ENCODE measurements at places on chromosomes 7 and 10.

DNA sequence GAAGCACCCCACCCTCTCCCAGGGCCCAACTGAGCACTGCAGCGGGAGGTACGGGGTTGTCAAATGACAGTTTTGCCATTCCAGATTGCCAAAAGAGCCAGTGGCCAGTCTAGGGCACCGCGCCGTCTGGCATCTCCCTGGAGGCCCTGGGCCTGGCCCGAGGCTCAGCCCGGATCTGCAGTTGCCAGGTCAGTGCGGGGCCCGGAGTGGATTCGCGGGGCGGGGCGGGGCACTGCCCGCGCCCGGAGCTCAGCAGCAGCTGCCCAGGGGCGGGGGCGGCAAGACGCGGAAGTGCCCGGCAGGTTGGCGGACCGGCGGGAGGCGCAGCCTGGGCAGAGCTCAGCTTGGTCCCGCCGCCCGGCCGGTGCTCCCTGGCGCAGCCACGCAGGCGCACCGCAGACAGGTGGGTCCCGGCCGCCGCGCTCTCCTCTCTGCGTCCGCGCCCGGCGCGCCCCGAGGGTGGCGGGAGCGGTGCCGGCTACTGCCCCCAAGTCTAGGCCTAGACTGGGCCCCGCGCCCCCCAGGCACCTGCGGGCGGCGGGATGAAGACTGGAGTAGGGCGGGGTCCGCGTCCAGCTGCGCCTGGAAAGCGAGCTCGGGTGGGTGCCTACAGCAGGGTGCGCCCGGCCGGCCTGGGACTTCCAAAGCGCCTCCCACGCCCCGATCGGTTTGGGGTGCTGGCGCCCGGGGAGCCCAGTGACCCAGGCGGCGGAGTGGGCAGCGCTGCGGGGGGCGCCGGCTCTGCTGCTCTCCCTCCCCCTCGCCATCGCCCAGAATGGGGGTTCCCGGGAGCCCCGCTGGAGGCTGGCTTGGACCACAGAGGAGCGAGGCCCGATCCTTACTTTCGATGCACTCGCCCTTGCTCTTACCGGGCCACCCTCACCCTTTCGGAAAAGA lies at the start of gene IRF5:
TSS of gene IRF5 (plus strand) at position 281 of the 897 bp plus-strand sequence. CDS start 4,155 bp downstream, outside the sequence.
- peak; percentile 34 for DNase-seq

DNA sequence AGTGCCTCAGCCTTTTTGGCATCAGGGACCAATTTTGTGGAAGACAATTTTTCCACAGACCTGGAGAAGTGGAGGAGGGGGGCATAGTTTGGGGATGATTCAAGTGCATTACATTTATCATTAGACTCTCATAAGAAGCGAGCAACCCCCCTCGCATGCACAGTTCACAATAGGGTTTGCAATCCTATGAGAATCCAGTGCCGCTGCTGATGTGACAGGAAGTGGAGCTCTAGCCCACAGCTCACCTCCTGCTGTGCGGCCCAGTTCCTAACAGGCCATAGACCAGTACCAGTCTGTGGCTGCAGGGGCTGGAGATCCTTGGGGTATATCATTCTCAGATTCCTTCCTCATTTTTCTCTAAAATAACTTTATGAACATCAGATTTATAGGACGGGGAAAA lies 50.8 kb downstream of the ATAD1 start:
- DNase-seq = no peak

- no peak for DNase-seq
These were observed 19.9 kb upstream of the HOXA13 start for GRCh38 chr7:27219821-27220220.

GRCh38 chr7:103875718-103876117 lies 113.7 kb downstream of the RELN start:
- no peak for DNase-seq

GRCh38 chr10:49596493-49596809 lies 13.7 kb upstream of the SLC18A3 start:
- no peak for DNase-seq

GRCh38 chr10:128539510-128540127 lies 413.4 kb upstream of the MKI67 start:
- DNase-seq = no peak

- DNase-seq = no peak
These were observed 42.5 kb upstream of the LCOR start for GRCh38 chr10:96789571-96790108.

DNA sequence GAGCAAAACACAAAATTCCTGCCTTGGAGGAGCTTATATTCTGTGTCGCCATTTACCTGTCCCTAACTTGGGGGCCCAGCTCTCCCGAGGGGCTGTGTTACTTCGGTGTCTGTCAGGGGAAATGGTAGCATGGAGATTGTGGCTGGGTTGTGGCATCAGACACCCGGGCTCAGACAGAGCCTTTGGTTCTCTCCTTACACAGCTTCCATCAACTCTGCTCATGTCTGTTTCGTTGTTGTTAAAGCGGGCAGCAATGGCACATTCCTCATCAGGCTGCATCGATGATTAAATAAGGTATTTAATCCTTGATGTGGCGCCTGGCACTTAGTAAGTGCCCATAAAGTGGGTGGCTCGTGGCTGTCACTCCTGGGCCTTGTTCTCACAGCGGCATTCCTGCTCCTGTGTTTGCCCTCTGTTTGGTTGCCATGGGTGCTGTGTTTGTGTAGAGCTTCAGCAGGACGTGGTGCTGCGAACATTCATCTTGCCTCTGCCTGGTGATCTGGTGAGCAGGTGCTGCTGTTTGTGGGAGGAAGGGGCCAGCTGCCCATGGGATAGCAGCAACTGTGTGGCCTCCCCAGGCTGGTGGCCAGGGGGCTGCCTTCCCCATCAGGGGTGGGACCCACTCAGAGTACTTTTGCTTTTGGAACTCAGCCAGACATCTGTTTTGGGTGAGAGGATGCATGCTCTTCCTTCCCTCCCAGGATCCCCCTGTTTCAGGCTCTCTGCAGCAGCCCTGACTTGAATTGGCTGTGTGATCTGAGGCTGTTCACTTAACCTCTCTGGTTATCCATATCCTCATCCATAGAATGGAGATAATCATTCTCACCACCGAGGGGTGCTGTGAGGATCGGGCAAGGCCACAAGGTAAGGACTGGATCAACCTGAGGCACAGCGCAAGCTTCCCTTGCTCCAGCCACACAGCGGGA lies 207.2 kb upstream of the SVIL start:
- no peak for DNase-seq

DNA sequence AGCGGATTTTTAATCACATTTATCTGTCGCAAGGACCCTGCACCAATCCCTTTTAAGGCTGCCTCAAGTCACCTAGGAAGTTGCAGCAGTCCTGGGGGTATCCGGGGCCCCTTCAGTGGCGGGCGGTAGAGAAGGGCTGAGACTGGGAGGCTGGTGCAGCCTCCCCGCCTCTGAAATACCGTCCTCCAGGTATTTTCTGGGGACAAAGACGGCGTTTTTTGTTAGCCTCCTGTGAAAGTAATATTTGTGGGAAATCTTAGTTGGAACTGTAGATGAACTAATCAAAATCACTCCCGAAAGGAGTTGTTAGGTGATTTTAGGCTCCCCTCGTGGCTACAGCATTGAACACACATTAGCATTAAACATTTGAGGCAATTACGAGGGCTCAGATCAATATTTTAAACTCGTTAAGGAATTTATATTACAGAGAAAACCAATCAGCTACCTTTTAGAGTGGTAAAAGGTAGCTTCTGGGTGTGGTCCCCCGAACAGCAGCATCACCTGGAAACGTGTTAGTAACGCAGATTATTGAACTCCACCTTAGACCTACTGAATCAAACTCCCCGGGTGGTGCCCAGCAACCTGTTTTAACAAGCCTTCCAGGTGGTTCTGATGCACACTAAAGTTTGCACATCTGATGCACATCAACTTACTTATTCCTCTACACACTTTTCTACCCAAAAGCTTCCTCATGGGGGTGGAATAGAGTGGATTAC lies 530 bp upstream of the ANXA7 start:
- DNase-seq = no peak

GRCh38 chr10:132175907-132176581 lies 10.7 kb upstream of the DPYSL4 start:
- DNase-seq = no peak

- DNase-seq = no peak
These were observed 398.1 kb downstream of the CDC14C start for GRCh38 chr7:49322476-49322875.

DNA sequence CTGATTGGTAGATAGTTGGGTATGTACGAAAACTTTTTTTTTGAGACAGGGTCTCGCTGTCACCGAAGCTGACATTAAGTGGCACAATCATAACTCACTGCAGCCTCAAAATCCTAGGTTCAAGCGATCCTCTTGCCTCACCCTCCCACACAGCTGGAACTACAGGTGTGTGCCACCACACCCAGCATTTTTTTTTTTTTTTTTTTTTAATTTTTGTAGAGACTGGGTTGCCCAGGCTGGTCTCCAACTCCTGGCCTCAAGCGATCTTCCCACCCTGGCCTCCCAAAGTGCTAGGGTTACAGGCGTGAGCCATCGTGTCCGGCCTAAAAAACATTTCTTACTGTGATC lies 1.5 kb upstream of the LRRC27 start:
- no peak for DNase-seq

DNA sequence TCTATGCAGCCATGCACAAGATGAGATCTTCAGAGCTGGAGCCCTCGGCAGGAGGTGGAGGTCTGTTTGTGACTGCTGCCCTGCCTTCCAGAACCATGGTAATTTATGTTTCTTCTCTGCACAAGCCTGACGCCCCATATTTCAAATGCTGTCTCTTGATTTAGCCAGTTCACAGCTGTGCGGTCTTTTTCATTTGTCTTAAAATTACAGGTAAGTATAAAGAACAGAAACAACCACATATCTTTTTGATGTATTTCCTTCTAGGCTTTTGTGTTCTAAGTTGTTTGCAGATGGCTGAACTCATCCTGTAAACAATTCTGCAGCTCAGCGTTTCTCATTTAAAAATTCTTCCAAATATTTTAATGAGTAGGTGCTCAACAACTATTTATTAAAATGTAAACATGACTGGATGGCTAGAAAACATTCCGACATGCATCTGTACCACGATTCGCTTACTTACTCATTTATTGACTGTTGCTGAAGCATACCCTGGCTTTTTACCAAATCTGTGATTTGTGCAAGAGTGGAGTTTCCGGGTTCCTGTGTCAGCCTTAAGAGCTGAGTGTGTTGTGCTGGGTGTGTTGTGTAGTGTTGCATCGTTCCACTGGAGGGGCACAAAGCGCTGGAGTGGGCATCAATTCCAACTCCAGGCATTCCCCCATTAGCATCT lies 58.9 kb downstream of the PIP4K2A start:
- no peak for DNase-seq

DNA sequence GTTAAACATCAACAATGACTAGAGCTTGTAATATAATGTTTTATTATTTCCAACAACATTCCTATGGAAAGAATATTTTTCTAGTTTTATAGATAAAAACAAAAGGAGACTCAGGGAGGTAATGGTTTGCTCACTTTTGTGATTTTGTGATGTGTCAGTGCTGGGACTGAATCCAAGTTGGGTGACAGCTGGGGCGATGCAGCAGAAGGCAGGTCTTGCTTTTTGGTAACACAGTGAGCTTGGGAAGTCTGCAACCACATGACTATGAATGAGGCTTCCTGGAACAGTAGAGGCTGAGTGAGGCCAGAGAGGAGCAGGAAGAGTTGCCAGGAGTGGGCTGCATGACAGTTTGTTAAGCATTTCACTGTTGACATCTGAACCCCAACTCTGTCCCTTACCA lies 4.9 kb upstream of the YKT6 start:
- no peak for DNase-seq

- DNase-seq = no peak
These were observed 8.7 kb downstream of the CHST15 start for GRCh38 chr10:124084708-124085107.

- no peak for DNase-seq
These were observed 2.4 kb upstream of the PSMG3 start for GRCh38 chr7:1572111-1572822.

- no peak for DNase-seq
These were observed 822.1 kb upstream of the SORCS1 start for GRCh38 chr10:107986571-107986970.

DNA sequence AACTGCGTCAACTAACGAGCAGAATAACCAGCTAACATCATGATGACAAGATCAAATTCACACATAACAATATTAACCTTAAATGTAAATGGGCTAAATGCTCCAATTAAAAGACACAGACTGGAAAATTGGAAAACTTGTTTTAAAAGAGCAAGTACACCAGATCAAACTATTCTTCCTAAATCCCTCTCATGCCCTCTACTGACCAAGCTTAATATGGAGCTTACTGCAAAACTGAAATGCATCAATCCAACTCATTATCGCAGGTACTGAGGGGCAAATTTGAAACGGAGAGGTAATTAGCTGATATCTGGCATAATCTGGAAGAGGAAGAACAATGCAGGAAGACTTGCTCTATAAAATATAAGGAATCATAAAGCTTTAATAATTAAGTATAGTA lies 1223.8 kb downstream of the NXPH1 start:
- DNase-seq = peak; percentile 32

- no peak for DNase-seq
These were observed 193.5 kb downstream of the SEC23IP start for GRCh38 chr10:120086066-120086465.

DNA sequence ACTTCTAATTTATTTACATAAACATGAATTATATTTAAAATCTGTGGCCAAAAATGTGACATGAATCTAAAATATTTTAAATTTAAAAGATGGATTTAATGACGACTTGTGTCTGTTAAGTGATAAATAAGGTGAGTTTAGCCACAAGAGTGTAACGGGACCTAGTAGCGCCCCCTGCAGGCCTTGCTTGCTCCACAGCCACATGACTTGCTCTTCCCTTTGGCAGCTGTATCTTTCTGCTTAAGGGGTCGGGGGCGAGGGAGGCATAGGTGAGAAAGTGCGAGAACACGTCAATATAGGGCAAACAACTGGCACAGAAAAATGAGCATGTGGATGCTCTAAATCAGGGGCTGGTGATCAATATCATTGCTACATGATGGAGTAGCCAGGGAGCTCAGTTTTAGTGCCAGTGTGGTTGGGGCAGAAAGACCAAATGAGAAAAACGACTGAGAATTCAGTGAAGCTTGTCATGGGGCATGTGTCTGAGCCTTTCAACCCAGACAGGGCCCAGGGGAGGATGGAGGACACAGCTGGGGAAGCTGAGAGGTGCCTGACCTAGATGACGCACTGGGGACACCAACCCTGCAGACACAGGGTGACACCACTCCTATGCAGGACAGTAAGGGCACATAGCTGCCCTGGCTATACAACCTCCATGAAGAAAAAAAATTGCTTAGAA lies 49.8 kb downstream of the PAXIP1 start:
- peak; percentile 4 for DNase-seq

DNA sequence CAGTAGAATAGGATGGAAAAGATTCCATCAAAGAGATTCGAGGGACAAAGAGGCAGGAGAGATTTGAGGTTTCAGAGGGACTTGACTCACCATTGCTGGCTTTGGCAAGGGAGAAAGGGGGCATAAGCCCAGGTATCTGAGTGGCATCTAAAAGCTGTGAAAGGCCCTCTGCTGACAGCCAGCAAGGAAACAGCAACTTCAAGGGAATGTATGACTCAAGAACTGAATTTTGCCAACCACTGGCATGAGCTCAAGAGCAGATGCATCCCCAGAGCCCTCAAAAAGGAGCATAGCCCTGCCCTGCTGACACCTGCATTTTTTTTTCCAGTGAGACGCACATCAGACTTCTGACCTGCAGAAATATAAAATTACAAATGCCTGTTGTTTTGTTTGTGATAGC lies 19.6 kb upstream of the ADAM12 start:
- DNase-seq = no peak

GRCh38 chr7:79281426-79281825 lies 172.0 kb downstream of the MAGI2 start:
- DNase-seq = no peak

All from COLO829 (cell line).